Aorta (tissue), 5 donors: ENCODE measurements at places on chromosomes 12 and 14. TPM values are rescaled to one million over a fixed set of nuclear protein-coding genes. Genes with fewer than 3 reads are reported as not detected.

The NYNRIN gene
- total RNA-seq: 11.2 TPM

DNA sequence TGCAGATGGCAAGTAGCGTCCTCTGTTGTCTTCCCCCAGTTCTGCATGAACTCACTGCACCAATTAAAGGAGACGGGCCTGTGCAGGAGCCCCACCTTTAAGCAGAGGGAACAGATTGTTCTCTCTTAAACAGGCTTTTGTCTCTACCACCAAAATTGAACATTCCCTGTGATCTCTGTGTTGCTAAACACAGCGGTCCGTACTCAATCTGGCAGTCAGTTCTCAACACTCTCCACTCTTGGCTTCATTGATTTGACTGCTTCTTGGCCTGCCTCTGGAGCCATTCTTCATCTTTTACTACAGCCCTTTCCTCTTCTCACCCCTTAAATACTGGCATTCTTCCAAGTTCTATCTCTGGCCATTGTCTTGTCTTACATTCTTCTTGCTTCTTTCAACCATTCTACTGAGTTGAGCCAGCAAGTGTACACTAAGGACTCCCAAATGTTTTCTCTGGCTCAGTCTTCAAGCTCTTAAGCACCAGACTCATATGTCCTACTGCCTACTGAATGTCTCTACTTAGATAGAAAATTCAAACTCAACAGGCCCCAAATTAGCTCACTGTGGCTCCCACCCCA is 8.0 kb upstream of the NT5DC3 start:
- no peak for DNase-seq

GRCh38 chr12:113660936-113661335 is 189.3 kb upstream of the LHX5 start:
- DNase-seq: no peak

- DNase-seq: no peak
These were observed 2.3 kb downstream of the HMGA2 start for GRCh38 chr12:65826353-65827171.

The SLC25A47 gene
- not detected for total RNA-seq

DNA sequence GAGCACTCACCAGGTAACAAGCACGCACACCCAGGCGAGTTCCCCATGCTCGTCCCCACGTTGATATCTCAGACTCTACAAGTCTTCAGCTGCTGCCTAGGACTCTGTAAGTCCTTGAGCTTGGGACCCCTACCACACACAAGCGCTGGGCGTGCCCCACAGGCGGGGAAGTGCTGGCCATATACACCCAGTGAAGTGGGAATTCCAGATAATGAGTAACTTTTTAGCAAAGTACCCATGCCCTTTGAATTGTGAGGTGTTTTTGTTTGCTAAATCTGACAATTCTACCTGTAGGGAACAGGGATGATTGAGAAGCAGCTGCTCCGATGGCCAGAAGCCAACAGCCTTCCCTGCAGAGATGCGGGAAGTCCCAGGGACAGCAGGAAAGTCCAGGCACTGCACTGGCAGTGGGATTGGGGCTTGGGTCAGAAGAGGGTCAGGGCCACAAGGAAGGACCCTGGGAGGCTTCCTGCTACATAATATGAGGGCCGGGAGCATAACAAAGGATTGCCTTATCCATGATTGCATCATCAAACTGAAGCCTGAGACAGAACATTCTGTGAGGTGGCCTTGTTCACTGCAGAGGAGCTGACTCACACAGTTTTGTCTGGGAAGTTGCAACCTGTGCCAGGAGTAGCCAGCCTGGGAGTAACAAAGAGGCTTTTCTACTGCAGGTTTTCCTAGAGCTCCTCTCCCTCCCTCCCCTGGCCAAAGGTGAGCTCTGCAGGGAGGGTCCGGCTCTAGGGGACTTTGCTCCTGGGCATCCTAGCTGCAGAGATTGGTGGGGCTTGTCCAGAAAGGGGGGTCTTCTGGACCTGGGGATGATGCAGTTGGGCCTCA is 13.2 kb upstream of the SERPINA3 start:
- DNase-seq: peak; percentile 70

The SMIM41 gene
- 0.84 TPM for total RNA-seq

DNA sequence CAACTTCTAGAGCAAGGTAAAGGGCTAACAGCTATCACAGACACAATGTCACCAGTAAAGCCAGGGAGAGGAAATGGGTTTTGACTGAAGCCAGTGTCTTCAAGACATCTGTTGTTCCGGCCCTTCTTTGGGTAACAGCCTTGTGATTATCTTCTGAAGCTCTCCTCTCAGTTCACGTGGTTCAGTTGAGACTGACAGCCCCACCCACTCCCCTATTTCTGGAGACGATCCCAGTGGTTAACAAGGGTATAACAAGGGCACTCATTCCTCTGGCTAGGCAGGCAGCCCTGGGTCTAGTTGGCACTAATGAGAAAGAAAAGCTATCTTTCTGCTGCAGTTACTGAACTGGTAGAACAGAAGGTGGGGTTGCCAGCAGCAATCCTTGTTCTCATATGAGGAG is 6.9 kb downstream of the GNPTAB start:
- DNase-seq: no peak

GRCh38 chr14:101224356-101225156 is 321.0 kb upstream of the RTL1 start:
- DNase-seq: peak; percentile 21

DNA sequence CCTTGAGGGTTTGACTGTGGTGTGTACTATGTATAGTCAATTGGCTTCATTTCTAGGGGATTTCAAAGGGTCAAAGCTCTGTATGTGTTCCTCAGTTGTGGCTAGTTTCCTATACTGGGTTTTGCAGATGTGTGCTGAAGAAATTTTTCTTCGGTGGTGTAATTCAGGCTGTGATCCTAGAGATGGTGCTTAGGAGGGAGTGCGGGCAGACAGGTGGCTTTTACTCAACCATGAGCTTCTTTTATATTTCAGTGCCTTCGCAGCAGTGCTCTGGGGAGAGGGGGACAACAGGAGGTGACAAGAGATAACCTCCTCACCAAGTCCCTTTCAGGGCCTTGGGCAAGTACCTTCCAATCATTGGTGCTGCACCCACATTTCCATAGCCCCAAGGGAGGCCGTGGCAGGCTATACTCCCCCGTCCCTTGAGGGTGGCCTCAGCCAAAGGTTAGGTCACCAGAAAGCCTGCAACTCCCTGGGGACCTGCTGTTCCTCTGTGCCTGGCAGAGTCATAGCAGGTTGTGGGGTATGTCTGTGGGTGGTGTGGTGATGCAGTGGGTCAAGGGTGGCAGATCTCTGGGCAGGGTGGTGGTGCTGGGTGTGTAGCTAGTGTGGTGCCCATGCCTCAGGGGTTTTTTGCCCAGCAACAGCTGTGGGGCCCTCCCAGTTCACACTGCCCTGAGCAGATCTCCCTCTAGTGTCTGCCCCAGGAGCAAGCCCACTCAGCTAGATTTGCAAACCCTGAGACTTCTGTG is 37.0 kb upstream of the TMX1 start:
- no peak for DNase-seq

The GNG2 gene
- 31.9 TPM for total RNA-seq
